ENCODE measurements at places on chromosomes 6 and 20.

GRCh38 chr20:34047917-34048316 lies 54.2 kb downstream of the RALY start:
- DNase-seq = no peak

GRCh38 chr20:57417051-57417689 lies 26.0 kb downstream of the RBM38 start:
- DNase-seq = no peak

DNA sequence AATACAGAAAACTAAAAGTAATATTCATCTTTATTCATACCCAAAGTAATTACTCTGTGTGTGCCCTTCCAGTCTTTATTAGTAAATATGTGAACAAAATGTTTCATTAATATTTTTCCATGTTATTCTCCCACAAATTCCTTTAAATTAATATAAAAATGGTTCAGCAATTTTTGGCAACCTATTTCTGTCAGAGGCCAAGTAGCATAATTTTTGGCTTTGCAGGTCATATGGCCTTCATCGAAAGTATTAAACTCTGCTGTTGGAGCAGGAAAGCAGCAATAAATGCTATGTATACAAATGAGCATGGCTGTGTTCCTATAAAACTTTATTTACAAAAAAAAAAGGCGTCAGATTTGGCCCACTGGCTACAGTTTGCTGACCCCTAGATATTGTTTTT lies 16.1 kb downstream of the ZC2HC1B start:
- DNase-seq = no peak

GRCh38 chr6:25601800-25602673 lies 50.0 kb upstream of the SCGN start:
- DNase-seq = no peak

DNA sequence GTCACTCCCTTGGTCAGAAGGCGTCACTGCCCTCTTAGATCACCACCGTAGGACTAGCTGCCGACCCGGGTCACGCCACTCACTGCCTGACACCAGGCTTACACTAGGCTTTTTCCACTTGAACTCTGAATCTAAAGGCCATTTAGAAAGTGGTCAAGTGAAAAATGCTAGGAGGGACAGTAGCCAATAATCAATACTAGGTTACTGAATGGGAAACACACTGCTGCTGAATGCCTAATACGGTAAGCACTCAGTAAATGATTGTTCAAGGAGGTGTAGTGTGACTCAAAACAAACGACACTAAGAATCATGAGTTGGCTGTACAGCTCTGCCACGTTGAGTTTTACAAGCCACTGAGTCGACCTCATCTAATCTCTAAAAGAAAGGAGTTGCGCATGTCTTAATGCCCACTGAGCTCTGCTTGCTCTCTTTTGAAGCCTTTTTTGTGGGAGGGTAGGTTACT lies 760 bp upstream of the IBTK start:
- DNase-seq = no peak

- DNase-seq = no peak
These were observed 11.2 kb downstream of the BAG2 start for GRCh38 chr6:57183336-57183735.

GRCh38 chr6:36115412-36115811 lies 14.9 kb upstream of the MAPK13 start:
- no peak for DNase-seq

DNA sequence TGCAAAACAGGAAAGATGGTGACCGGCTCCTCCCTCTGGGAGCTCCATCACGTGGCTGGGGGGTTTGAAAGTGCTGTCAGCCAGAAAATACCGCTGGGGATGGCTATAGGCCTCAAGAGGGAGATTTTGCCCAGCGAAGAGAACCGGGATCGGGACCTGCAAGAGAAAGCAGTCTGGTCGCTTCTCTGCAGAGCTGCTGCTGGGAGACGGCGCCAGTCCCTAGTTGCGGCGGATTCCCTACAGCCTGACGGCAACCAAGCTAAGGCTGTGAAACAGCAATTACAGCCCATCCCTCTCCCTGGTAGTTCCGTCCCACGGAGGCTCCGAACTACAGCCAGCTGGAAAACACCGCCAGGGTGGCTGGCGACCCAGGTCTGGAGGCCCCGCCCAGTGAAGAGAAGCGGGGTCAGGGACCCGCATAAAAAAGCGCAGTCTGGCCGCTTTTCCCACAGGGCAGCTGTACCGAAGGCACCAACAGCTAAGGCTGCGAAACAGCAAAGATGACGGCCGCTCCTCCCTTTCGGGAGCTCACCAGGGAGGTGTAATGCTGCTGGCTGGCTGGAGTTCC lies 238.1 kb upstream of the IRAK1BP1 start:
- no peak for DNase-seq

GRCh38 chr20:53805895-53806384 lies 212.3 kb upstream of the ZNF217 start:
- DNase-seq = no peak

DNA sequence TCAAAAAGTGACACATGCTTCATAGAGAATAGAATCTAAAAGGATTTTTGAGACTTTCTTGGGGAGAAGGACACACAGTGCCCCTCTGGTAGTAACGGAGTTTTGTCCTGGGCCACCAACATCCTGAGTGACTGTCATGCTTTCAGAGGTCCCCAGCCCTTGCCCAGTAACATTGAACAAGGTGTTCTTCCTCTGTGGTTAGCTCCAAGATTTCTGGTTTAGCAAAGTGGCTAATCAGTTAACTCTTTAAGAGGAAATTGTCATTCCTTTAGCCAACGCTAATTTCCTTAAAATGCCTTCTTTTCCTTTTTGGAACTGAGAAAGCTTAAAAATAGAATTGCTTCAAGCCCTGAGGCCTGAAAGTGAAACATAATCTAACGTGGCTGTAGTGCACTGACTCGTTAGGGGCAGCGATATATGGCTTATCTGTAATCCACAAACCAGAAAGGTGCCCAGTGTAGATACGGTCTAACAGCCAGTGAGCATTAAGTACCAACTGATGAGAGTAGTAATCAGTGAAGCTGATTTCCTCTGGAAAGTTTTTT lies 7.8 kb downstream of the E2F3 start:
- no peak for DNase-seq

- DNase-seq = no peak
These were observed 17.6 kb upstream of the ELMO2 start for GRCh38 chr20:46423882-46424482.

DNA sequence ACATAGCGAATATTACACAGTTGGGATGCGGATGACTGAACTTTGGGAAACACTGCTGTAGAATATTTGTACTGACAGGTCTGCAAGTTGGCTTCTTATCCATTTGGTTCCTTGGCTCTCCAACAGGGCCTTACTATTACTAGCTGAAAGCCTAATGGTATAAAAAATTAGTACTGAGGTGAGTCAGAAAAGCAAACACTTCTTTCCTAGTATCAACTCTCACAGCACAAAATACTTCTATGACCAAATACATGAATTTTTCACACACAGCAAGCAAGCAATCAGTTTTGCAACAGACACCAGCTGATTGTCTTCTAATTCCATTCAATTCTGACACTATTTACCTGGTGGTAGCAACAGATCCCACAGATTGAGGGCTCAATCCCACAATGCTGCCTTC lies 168.3 kb downstream of the COL9A1 start:
- DNase-seq = no peak

- no peak for DNase-seq
These were observed 930.3 kb downstream of the QKI start for GRCh38 chr6:164344801-164345291.

DNA sequence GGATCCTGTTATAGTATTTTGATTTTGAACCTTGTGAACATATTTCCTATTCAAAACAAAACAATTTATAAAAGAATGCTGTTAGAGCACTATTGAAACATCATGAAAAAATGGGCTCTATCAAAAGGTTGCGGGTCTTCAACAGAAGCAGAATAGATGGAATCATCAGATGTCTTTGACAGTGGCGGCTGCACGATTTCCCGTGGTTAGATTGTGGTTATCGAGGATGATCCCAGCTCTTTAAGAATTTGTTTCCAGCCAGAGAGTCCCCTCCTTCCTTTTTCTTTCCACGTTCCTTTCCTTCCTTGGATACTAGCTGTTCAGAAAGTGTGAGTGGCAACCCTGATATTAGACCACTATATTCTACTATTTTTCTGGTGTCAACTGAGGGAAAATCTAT lies 163.4 kb downstream of the FARS2 start:
- no peak for DNase-seq

- no peak for DNase-seq
These were observed 195.4 kb downstream of the TBX18 start for GRCh38 chr6:84568971-84569370.

- DNase-seq = no peak
These were observed 338.1 kb upstream of the MMS22L start for GRCh38 chr6:97621111-97621510.

GRCh38 chr6:158461954-158462353 lies 97.9 kb upstream of the TMEM181 start:
- DNase-seq = no peak

DNA sequence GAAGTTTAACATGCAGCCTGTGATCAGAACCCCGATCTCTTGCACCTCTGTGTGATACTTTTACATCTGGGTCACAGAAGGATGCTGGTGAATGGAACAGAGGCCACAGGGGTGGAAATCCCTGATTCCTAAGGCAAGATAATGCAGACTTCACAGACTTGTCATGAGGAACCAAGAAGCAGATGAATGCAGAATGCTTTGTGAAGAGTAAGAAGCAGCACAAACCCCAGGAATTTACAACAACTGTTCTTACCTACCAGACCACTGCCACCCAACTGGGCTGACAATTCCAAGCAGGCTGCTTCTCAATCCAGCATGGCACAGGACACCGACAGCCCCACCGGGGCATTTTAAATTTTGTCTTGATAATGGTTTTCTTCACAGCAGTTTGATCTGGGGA lies 113.2 kb upstream of the CD93 start:
- DNase-seq = no peak

GRCh38 chr20:35767683-35768481 lies 3.9 kb upstream of the PHF20 start:
- peak; percentile 26 for DNase-seq

DNA sequence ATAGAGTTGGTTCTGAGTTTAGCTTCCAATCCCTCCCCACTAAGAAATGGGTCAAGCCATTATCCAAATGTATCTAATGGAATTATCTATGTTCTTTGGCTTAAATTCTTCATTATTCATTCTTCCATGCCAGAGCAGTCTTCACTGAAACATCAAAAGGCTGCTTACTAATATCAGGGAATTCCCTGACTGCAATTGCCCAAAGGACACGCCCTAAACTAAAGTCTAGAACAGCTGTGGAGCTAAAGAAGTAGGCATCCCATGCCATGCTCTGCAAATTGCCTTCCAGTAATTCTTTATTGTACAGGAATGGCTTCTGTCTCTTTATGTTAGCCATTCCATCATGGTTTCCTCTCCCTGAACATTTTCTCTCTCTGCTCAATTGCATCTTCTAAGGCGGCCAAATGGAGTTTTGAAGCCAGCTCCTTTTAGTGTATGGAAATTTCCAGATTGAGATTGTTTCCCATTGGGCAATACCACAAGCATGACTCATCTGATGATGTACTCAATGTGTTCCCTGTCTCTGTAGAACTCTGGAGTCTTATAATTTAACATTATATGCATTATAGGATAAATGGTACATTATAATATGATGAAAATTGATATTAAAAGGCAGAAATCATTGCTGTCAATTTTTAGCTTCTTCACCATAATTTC lies 28.8 kb upstream of the TSHZ2 start:
- DNase-seq = no peak

DNA sequence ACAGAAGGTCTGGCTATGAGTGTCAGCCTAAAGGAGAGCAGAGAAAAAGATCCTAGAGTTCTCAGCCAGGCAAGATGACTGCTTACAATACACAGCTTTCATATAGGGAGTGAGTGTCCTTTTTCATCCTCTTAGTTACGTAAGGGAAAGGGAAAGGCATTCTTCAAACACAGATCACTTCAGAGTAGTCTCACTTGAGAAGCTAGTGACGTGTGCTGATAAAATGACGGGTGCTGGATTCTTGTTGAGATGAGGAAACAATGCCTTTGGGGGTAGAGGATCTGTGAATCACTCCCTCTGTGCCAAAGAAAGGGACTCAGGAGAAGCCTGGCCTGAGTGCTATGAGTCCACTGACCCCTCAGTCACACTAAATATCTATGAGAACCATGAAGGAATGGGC lies 117.3 kb downstream of the QRSL1 start:
- no peak for DNase-seq

DNA sequence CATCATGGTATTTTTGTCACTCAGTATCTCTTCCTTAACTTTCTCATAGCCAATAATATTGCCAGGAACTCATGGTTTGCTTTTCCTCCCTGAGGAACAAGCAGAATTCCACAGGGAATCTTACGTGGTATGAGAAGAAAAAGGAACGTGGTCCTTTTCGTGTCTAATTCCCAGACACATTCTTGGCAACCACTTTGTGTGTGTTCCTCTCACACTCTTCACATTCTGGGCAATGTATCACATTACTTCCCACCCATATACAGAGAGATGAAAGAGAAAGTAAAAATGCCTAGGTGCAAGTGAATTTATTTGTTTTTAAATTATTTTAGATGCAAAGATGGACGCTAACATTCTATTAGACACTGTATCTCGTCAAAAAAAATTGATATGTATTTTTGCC lies 102.7 kb downstream of the PTPRK start:
- DNase-seq = no peak

GRCh38 chr6:79543886-79544285 lies 6.7 kb upstream of the LCA5 start:
- DNase-seq = no peak

- DNase-seq = no peak
These were observed 98.6 kb downstream of the OGFRL1 start for GRCh38 chr6:71387179-71387578.

DNA sequence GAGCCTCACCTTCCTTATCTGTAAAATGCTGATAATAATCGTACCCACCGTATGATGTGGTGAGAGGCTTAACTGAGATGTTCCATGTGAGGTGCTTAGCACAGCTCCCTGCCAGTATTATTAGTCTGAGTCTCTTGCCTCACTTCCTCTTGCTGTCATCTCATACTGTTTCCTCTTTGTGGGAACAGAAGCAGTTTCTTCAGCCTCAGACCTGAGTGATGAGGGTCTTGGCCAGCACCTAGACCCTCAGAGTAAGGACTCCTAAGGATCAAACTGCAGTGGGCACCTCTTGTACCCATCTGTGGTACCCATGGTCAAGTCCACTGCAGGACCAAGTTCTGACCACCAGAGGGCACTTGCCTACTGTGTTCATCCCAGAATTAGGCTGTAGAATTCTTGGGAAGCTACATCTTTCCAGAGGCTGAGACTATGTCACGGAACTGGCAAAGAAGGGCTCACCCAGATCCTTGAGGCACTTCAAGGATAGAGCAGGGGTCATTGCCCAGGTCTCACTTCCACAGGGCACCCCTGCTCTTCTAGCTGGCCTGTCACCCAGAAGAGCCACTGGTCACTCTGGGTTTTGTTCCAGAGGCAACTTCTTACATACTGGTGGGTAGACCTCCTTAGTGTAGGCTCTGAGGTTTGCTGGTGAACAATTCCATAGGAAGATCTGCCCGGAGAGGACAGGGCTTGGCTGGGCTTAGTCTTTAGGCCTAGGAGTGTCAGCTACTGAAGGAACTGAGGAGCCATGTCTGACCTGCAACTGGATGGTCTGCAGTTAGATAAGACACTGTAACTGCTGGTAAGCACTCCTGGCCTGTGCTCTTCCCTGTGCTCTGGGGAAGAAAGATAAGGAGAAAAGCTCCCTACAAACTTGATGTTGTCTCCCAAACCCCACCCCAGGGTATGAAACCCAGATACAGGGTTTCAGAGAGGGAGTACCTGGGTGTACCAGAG lies 20.6 kb upstream of the SGK2 start:
- peak; percentile 46 for DNase-seq

- no peak for DNase-seq
These were observed at the start of gene BPIFB4 for GRCh38 chr20:33079259-33079658. Gene BPIFB4 (plus strand): TSS chr20:33079643. CDS start chr20:33081527, 1,884 bp downstream.
